AG09319 (cell line): ENCODE measurements at places on chromosomes 11 and 22.

- no peak for DNase-seq
These were observed 6.5 kb downstream of the MRPL16 start for GRCh38 chr11:59804061-59804460.

DNA sequence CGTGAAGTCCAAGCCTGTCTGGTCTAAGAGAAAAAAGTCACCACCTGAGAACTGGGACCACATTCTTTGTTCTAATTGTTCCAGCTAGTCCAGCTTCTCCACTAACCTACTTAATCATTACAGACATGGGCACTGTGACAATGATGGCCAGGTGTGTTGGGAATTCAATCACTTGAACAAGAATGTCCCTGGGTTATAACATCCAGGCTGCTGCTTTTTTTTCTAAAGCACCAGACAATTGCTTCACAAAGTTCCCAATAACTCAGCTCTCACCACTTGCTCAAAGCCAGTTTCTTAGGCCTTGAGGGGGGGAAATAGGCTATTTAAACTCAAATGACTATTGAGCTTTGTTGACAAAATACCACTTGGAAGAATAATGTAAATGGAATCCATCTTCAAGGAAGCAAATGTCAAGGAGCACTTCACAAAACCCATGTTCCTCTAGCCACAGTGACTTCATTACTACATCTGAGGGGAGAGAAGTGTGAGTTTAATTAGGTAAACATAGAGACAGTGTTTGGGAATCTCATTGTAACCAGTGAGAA lies 80.3 kb downstream of the ME3 start:
- no peak for DNase-seq

GRCh38 chr11:79220171-79220570 lies 220.7 kb downstream of the TENM4 start:
- no peak for DNase-seq

DNA sequence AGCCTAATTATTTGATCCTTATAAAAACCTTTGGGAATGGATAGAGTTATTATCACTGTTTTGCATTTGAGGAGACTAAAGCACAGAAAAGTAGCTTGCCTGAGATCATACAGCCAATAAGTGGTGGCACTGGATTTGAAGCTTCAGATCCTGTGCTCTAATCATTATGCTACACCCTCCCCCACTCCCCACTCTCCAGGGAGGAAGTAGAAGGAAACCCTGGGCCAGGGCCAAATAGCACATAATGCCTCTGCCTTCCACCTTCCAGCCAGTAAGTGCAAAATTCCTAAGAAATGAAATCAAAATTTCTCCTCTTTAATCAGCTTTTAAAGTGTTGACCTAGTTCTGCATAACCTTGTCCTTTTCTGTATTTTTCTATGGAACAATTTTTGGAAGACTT lies 61.6 kb downstream of the SIK2 start:
- no peak for DNase-seq

GRCh38 chr11:97996762-97997161 lies 1024.0 kb upstream of the CNTN5 start:
- no peak for DNase-seq

DNA sequence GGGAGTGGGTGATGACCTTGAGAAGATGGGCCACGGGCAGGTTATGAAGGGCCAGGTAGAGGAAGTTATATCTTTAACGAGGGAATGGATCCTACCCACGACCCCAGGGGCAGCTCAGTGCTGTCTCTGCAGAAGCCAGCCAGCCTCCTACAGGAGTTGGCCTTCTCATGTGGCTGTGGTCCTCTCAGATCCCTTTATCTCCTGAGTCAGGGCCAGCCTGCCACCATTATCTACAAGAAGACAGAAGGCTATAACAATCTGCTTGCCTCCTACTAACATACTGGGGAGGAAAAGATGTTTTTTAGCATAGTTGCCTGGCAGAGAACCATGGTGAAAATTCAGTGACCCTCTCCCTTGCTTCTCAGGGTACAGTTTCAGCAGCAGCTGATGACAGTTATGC lies 7.0 kb upstream of the YWHAH start:
- no peak for DNase-seq

GRCh38 chr22:49849161-49850020 lies 4.3 kb upstream of the ZBED4 start:
- DNase-seq = no peak

DNA sequence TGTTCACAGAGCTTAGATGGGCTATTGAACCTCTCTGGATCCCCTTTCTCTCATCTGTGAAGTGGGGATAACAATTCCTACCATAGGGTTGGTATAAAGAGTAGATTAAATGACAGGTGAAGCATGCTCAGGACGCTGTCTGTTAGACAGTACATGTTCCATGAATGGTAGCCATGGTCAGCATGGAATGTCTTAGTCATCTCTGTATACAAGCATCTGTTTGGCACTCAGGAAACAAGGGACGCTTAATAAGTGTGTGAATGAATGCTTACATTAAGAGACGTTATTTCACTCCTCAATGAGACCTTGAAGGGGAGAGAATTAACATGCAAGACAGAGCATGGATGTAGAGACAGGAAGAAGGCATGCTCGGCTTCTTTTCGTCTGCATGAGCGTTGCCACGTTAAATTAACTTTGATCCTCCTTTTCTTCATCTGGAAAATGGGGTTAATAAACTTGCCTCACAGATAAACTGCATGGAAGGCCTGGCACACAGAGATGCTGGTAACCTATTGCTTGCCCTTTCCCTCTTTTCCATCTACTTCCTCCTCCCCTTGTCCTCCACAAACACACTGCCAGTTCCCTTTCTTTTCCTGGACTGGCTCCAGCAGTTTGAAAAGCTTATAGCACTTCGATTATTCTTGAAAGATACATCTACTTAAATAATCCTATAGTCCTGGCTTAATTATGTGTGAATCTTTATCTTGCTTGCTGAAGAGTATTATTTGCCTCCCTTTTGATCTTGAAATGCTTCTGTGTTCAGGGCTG lies 267.2 kb upstream of the MTNR1B start:
- no peak for DNase-seq

DNA sequence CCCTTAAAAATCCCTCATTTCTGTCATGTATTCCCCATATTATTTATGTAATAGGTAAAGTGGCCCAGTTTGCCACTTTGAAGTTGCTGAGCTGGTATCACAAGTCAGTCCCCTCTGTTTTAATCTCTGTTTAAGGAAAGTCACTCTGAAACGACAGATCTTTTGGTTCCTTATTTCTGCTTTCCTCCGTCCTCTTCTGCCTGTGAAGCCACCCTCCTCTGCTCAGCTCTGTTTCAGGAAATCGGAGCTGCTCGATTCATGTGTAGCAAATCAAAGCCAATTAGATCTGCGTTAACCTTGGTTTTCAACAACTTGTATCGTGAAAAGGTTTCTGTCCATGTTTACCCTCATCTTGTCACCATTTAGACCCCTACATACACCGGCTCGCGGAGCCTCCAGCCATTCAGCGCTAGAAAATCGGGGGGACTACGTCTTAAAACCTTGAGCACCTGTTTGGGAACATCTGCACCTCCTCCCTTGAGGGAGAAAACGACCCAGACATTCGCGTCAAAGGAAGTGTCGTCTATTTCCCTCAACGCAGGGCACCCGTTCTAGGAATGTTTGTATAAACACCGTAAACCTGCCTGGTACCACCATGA lies 576 bp upstream of the SC5D start:
- DNase-seq = no peak

- no peak for DNase-seq
These were observed 13.0 kb downstream of the TUB start for GRCh38 chr11:8093931-8094575.

DNA sequence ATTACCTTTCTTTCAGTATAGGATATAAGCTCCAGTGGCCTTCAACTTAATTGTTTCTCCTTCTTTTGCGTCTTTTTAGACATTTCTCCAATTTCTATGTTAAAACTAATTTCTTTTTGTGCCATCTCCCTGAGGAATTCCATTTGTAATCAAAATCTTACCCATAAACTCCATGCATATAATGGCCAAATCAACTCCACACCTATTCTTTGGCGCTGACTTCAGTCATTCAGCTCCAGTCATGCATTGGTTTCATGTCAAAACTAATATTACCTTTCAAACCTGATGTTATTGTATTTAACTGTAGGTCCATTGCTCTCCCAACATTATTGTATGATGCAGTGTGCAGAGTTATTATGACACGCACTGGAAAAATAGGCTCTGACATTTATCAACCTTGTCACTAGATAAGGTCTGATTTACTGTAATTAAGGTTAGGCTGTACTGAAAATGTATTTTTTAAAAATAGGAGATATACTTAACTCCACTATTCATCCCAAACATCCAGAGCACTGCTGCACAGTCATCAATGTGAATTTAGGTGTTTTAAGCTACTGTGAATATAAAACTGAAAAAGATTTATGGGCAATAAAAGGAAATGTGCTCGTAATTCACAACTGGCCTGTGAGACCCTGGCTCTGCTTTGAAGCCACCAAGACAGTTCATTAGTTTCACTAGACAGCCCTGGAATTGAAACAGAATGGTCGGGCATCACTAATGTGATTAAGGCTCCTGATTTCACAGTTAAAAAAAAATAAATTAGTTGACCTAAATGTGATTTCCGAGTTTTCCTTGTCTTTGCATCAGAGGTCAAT lies 180.6 kb upstream of the GRIA4 start:
- no peak for DNase-seq

DNA sequence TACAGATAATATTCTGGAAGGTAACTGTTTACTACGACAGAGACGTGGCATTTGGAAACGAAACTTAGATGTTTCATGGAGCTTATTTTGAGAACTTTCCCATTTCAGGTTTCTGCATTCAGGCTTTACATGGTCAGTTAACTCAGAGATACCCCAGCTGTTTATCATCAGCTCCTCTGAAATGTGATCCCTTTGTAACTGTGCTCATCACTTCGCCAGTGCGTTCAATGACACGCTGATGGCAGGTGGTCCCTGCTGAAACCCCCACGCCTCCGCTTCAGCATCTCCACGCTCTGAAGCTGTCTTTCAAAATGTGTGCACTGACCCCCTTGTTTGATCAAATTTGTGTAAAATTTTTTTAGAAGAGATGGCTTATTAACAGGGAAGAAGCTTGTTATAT lies 30.5 kb downstream of the ALG12 start:
- no peak for DNase-seq

- DNase-seq = no peak
These were observed 10.0 kb downstream of the IGSF9B start for GRCh38 chr11:133946541-133947318.

- no peak for DNase-seq
These were observed 97.8 kb upstream of the CSNK2A3 start for GRCh38 chr11:11450744-11451362.

DNA sequence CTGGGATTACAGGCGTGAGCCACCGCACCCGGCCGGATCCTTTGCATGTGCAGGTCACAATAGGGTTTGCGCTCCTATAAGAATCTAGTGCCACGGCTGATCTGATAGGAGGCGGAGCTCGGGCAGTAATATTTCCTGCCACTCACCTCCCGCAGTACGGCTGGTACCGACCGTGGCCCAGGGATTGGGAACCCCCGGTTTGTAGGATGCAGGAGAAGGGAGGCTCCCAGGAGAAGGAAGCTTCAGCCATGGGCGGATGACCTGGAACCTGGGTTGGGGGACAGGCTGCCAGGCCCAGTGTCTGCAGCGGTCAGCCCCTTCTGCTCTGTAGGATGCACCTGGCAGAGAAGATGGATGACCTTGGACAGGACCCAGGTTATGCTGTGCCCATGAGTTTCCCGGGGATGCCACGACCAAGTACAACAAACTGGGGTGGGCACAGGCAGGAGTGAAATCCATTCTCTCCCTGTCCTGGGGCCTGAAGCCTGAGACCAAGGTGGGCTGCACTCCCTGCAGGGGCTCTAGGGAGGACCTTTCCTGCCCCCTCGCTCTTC lies 818.9 kb downstream of the BRD1 start:
- DNase-seq = no peak

- no peak for DNase-seq
These were observed 46.8 kb downstream of the TBX1 start for GRCh38 chr22:19807161-19807913.

- no peak for DNase-seq
These were observed 9.0 kb upstream of the NECTIN1 start for GRCh38 chr11:119738059-119738439.

GRCh38 chr11:72686639-72687220 lies 12.5 kb upstream of the PDE2A start:
- DNase-seq = no peak

DNA sequence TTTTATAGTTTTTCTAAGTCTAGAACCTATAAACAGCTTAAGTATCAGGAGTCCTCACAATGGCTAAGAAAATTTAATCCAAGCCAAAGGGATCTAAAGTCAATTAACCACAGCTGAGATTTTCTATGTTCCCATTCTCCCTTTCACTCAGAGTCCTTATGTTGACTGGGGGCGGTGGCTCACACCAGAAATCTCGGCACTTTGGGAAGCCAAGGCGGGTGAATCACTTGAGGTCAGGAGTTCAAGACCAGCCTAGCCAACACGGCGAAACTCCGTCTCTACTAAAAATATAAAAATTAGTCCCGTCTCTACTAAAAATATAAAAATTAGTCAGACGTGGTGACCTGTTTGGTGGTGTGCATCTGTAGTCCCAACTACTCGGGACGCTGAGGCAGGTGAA lies 6.9 kb downstream of the RDX start:
- no peak for DNase-seq

DNA sequence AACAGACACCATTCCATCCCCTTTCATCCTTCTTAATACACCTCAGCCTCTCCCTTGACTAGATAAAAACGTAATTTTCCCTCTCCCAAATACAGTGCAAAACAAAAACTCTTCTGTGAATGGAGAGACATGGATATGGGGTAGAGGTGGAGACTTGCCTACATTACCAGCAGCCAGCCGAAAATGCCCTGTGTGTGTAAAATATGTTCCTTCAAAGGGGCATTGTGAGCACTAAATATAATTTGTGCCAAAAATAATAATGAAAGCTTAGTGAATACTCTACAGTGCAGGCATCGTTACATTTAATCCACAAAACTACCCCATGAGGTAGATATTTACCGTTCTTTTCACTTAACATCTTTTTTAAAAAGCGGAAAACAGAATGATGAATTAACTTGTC lies 1.0 kb upstream of the TRIM44 start:
- no peak for DNase-seq

DNA sequence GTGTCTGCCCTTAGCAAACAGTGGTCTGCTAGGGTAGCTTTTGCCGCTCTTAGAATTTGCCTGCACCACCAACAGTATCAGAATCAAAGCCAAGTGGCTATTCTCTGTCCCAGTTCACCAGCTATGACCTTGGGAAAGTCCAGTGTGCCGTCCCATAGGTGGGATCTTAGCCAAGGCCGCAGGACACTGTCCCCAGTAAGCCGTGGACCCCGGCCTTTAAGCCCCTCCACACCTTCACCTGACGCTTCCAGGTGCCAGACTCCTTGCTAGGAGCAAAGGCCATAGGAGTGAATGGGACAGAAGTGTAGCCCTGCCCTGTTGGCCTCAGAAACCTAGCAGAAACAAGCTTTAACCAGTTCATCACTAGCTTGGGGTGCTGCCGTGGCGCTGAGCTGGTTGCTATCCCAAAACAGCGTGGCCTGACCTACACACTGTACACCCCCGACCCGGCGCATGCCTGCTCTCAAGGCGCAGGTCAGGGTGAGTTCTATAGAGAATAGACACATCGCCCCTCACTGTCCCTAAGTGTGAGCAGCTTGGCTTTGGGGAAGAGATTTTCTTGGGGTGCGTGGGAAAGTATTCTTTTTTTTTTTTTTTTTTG lies 4.5 kb downstream of the FADD start:
- no peak for DNase-seq
